Putamen (tissue), 1 donor: ENCODE measurements at places on chromosomes 13 and 19.

DNA sequence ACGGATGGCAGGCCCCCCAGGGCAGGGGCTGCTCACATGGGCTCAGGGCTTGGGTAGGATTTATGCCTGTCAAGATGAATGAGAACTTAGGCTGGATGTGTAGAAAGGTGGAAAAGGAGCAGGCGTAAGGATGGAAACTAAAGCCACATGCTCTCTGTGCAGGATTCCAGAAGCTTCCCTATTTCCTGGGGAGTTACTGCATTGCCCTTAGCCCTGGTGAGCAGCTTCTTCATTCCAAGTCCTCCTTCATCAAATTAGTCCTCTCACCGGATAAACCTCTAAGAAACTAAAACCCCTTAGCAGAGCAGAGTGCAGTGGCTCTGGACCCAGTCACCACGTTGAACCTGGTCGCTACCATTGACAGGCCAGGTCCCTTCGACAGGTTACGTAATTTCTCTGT, 7.4 kb downstream of the ATP12A start:
- DNase-seq: no peak

GRCh38 chr13:78603240-78603957, at the start of gene POU4F1:
TSS of gene POU4F1 (minus strand) at chr13:78603552. CDS start at chr13:78603326, 226 bp downstream.
- no peak for DNase-seq

GRCh38 chr13:113633485-113633873, 24.5 kb downstream of the ATP4B start:
- DNase-seq: no peak

DNA sequence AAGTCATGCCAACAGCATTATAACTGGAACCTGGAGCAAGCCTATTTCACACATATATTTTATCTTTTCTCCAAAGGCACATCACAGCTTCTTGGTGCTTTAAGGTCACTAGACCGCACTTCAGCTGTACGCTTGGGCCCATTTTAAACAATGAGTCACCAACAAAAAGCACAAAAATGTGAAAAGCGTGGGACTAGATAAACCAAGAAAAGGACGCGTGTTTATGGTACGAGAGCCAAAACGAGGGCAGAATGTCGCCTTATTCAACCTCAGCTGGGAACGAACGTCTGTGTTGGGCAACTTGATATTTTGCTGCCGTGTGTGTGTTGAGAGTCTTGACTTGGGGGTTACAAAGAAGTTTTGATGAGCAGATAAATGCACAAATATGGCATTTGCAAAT, 9.2 kb upstream of the EHD2 start:
- DNase-seq: no peak

GRCh38 chr13:36163809-36164308, 32.7 kb upstream of the DCLK1 start:
- DNase-seq: no peak

GRCh38 chr13:54758795-54759194, 1730.2 kb downstream of the OLFM4 start:
- DNase-seq: no peak

- no peak for DNase-seq
Observed at GRCh38 chr13:93635616-93636032, 409.0 kb downstream of the GPC6 start.

GRCh38 chr19:10270616-10271394, at the start of gene ICAM1:
TSS of gene ICAM1 (plus strand) at chr19:10271120. CDS start at chr19:10271160, 40 bp downstream.
- no peak for DNase-seq

DNA sequence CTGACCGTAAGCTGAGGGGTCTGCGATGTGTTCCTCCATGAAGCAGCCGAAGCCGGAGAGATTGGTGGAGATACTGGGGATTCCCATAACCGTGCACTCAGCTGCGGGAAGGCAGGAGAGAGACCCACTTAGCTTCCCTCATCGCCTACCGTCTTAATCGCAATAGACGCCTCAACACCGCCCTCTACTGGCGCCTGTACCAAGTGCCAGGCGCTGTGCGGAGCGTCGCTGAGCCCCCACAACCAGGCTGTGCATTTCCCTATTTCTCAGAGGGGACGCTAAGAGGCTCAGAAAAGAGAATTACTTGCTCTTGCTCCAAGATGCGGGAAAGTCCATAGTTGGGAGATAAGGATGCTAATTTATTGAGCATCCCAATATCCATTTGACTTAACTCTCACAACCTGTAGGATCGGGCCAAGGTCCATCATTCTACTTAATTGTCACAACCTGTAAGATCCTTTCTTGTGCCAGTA, 5.8 kb downstream of the FTL start:
- DNase-seq: no peak

GRCh38 chr13:113990321-113990837, 16.5 kb upstream of the C13orf46 start:
- no peak for DNase-seq

DNA sequence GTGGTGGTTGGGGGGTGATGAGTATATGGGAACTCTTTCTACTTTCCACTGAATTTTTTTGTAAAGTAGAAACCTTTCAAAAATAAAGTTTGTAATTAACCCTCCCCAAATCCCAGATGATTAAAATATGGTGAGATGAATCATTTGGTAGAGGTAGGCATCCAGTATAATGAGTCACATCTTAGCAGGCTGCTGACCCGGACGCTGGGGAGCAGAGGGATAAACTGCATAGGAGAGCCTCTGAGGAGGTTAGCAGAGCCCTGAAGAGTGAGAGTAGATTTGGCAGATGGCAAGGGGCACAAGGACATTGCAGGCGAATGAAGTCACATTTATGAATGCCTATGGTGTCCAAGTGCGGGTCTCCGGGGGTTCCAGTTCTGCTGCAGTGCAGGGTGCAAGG, 293.8 kb downstream of the FGF9 start:
- DNase-seq: no peak

DNA sequence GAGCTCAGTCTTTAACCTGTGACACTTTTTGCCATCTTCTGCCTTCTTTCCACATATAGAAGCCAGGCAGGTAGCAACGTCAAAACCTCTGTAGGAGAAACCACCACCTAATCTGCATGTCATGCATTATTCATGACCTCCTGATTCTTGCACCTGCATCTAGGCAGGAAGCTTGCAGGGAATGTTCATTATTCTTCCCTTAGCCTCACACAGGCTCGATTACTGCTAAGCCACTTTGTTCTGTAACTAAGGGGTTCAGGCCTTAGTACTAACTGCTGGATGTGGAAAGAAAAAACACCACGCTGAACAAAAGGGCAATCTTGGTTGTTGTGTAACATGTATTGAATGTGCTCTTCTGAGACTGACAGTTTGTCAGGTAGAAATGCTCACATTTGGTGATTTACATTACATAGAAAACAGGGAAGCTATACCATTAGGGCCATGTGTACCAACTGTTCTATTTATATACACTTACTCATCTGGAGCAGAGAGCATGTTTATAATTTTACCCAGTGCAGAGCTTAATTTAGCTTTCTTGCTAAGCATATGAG, 366.9 kb downstream of the KLF12 start:
- peak; percentile 73 for DNase-seq

GRCh38 chr13:112113851-112114250, 46.9 kb downstream of the SOX1 start:
- DNase-seq: no peak

GRCh38 chr13:112622375-112622774, 34.4 kb upstream of the TUBGCP3 start:
- no peak for DNase-seq

GRCh38 chr13:94112227-94112626, 367.3 kb downstream of the DCT start:
- no peak for DNase-seq

DNA sequence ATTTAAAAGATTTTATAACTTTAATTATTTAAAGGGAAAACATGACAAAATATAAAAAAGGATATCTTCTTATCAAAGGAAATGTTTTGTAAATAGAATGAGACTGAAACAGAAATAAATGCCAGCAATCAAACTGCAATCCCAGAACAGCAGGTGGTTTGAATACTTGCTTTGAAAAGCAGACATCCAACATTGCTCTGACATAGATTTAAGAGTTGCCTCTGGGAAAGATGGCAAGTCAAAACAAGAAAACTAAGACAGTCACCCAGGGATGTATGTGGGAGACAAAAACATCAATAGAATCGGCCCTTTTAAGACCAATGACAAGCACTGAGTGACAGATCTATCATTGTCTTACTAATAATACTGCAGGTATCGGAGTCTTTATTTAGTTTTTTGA, 789.7 kb upstream of the GPC6 start:
- no peak for DNase-seq

- peak; percentile 70 for DNase-seq
Observed at GRCh38 chr13:113393563-113394338, 29.8 kb upstream of the GRTP1 start.

- no peak for DNase-seq
Observed at GRCh38 chr19:15466851-15467733, 2.7 kb upstream of the RASAL3 start.

DNA sequence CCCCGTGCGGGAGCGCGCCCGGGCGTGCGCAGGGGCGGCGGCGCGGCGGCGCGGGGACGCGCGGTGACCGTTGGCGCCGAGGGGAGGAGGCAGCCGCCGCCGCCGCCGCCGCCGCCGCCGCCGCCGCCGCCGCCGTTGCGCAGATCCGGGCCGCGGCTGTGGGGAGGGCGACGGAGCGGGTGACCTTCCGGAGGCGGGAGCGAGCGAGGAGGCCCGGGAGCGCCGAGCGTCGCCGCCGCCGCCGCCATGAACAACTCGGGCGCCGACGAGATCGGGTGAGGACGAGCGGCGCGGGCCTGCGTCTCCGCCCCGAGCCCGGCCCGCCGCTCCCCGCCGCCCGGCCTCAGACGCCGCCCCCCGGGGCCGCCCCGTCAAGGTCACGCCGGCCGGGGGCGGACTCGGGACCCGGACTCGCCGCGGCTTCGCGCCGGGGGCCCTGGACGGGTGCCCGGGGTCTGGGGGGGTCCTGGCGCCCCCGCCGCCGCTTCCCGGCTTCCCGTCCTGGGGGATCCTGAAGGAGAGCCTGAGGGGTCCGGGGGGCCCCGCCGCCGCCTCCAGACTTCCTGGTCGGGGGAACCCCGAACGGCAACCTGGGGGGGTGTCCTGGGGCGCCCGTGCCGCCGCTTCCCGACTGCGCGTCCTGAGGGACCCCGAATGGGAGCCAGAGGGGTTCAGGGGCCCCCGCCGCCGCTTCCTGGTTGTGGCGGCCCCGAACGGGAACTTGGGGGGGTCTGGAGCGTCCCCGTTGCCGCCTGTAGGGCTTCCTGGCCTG, at the start of gene DAZAP1:
Gene DAZAP1 (plus strand): TSS at position 59 of the 772 bp plus-strand sequence. CDS start 188 bp downstream, at position 247.
- DNase-seq: no peak

DNA sequence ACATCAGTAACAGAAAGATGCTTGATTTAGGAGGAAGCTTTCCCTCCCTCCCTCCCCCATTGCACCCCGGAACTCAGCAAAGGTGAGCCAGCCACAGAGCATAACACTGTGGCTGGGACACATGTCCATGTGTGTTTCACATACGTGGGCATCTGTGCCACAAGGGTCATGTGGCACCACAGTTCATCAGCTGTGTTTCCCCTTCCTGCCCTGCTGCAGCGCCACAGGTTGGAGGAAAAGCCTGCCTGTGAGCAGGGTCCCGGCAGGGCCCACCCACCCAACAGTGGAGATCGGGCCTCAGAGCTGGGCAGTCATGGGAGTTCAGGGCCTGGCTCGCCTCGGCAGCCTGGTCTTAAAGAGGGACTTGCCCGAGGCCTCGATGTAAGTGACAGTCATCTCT, 2.8 kb downstream of the ACP5 start:
- no peak for DNase-seq

- no peak for DNase-seq
Observed at GRCh38 chr13:109750221-109750775, 36.1 kb downstream of the IRS2 start.

DNA sequence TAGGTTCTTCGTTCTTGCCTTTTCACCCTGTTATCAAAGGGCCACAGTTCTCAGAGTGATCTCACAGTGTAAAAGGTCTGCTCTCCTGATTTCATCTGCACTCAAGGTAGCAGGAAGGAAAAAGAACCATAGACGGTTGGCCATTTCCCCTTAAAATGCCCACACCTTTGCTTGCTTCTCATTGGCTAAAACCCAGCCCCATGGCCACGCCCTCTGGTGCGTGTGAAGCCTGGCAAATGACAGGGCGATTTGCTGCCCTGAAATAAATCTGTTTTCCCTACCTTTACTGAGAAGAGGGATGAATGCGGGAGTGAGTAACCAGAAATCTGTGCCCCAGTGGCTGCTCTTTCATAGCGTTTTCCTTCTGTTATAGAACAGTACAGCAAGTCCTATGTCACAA, 269.3 kb downstream of the POU4F1 start:
- DNase-seq: no peak

GRCh38 chr19:3760871-3761361, 576 bp downstream of the APBA3 start:
- peak; percentile 13 for DNase-seq

DNA sequence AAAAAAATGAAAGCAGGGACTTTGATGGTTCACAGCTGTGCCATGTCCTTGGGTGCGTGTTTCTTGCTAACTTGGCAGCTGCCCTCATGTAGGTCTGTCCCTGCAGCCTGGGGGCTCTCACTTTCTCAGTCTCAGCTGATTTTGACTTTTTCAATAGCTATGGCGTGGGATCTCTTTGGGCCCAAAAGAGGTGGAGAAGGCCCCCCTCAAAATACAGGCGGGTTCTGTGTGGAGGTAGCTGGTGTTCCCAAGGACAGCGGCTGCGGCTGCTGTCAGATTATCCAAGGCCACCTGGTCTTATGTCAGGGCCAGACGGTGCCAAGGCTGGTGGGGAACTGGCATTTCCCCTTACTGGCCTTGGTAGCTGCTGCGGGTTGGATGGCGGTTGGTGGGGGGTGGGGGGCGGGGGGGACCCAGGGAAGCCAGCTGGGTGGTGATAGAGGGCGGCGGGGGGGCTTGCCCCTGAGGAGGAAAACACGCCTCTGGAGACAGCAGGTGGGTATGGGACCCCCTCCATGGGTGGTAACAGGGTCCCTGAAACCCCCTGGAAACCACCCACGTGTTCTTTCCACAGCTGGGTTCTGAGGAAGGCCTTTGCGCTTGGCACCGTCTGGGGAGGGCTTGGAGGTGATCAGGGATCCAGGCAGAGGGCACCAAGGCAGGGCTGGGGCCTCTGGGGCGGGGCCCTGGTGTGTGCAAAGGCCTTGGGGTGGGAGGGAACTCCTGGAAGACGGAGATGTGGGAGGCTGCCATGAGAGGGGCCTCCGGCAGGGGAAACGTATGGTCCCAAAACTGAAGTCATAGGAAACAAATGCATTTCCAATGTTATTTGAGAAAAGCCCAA, 4.1 kb downstream of the TIMM13 start:
- no peak for DNase-seq

- no peak for DNase-seq
Observed at GRCh38 chr19:10846500-10847202, 1.6 kb upstream of the C19orf38 start.

- DNase-seq: no peak
Observed at GRCh38 chr13:61765181-61765742, 349.6 kb upstream of the PCDH20 start.
